Hypothalamus (tissue), 51 donors: ENCODE measurements at places on chromosomes 11 and 22.
A peak's percentile ranks its signal among the peaks of the same experiment; 100 is the strongest.

DNA sequence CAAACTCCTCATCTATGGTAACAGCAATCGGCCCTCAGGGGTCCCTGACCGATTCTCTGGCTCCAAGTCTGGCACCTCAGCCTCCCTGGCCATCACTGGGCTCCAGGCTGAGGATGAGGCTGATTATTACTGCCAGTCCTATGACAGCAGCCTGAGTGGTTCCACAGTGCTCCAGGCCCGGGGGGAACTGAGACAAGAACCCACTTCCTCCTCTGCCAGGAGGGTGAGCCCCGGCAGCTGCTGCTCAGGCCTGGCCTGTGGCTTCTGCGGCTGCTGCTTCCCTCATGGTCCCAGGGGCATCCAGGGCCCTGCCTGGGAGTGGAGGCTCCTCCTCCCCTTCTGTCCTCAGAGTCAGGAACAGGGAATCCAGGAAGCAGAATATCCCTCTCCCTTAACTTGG is 98.4 kb downstream of the ZNF280B start:
- no peak for DNase-seq

DNA sequence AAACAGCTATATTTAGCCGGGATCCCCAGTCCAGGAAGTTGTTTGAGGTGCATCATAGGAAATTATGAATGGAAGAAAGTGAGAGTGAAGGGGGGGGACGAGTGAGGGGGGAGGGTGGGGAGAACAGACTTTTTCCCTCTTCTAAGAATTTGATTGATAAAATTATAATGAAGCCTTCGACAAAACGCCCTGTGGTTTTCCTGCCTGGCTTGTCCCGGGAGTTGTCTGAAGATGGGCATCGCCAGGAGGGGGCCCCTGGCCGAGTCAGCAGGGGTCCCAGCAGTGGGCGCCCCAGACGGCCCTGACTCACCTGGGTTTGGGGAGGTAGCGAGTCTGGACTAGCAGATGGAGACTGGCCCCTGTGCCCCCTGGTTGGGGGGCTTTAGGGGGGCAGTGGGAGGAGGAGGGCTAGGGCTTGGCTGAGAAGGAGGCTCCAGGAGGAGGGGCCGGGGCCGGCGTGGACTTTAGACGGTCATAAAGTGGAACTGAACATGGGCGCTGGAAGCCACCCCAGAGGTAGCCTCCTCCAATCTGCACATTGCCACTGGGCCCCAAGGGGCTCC is 336 bp upstream of the LIF start:
- no peak for DNase-seq

DNA sequence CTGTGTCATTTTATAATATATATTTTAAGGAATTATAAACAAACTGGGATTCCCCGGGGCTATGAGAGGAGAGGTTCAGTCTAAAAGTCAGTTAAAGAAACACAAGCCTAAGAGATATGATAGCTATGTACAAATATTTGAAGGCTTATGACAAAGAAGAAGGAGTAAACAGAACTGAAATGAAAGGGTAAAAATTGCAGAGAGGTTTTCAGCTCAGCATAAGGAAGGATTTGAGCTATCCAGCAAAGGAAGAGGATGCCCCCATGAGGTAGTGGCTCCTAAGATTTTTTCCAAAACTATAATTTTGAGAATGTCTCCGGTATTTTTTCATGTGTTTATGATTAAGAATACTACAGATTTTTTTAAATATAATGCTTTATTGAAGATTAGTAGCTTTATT is 57.9 kb upstream of the ANGPTL5 start:
- DNase-seq = no peak

DNA sequence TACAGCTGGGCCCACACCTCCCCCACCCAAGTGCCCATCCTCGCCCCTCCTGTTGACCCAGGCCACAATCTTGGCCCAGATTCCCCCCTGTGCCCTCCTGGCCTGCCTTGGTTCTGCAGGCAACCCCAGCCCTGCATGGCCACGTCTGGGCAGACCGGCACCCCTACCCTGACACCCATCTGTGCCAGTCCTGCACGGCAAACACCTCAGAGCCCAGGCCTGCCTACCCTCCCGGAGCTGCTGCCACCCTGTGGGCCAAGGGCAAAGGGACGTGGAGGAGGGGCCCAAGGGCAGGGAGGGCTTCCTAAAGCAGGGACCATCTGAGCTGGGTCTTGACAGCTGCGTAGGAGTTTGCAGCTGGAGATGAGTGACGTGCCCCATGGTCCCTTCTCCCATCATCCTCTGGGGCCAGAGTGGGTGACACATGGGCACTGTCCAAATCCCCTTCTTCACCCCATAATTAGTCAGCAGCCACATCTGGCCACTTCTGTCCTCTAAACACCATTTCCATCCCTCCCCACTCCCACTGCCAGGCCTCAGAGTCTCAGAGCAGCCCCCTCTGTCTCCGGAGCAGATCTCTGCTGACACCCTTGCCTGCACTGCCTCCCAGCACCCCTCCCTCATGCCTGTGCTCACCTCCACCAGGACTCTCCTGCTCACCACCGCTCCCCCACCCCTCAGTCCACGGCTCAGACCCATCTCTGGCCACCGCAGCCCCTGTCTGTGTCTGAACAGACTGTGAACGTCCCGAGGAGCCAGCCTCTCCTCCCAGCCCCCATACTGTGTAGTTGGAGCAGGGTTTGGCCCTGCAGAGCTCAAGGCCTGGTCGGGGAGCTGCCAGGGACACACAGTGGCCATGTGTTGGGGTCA is 35.6 kb upstream of the PPARA start:
- DNase-seq = no peak

- no peak for DNase-seq
These were observed 57.8 kb downstream of the BRD1 start for GRCh38 chr22:49769691-49770546.

DNA sequence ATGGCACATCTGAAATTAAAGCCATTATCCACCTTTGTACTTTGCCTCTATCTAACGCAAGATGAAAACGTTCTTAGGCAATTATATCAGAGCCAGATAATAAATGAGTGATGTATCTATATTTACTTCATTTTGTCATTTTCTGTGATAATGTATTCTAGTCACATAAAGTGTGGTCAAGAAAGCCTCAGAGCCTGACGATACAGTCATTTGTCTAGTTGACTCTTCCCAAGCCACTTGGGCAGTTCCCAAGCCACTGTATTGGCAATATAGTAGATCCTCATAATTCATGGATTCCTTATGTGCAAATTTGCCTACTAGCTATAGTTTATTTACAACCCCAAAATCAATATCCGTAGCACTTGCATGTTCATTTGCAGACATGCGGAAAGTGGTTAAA is 7.8 kb downstream of the HOATZ start:
- no peak for DNase-seq

DNA sequence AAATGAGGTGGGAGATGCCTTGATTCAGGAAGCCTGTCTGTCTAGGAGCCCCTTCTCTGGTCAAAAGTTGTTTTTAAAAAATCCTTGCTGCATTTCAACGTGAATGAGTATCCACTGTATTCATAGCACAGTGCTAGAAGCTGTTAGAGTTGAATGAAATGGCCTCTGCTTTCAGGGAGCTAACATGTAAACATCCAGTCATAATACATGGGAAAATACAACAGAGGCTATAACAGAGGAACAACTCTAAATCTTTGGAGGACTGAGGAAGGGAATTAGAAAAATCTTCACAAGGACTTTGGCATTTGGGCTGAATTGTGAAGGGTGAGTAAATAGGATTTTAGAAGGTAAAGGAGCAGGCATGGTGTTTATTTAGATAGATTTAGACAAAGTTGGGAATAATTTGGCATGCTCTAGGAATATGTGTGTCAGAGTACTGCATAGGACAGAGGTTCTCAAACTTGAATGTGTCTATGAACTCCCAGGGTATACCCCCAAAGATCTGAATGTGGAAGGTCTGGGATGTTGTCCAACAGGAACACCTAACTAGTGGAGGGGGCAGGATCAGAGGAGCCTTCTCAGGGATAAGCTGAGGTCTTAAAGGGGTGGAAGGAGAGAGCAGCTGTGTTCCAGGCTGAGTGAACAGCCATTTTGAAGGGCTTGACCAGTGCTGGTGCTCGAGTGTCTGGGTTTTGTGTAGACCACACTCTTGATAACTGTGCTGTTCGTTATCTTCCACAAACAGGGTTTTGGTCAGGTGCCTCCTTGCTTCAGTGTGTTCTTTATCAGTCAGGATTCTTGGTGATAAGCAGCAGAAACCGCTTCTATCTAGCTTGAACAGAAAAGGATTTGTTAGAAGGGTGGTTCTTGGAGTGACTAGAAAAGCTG is 12.7 kb downstream of the SREBF2 start:
- no peak for DNase-seq

DNA sequence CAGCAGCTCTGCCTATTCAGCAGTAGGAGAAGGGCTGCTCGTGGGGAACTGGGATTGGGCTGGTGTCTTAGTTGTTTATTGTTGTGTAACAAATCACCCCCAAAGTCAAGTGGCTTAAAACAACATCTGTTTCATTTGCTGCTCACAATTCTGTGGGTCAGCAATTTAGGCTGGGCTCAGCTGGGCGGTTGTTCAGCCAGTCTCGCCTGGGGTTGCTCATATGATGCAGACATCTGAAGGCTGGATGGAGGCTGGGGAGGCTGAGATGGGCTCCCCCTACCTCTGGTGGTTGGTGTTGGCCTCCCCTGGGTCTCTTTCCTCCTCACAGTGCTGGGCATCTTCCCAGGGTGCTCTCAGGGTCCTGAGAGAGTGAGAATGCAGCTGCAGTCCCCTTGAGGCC is 43.3 kb upstream of the PARVG start:
- DNase-seq = no peak

DNA sequence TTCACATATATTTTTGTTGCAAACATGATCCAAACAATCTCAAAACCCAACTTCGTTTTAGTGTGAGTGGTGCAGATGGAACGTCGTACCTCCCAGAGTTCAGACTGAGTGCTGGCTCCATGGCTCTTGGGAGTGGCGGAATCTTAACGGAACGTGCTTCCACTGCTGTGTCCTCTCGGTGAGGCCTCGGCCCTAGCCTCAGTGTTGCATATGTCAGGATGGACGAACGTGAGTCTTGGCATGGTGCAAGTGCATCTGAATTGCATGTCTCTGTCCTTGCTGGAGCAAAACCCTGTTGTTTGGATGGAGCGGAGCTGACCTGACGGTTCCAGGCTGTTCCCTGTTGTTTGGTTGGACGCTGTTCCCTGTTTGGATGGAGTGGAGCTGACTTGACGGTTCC is 306.8 kb downstream of the TBC1D22A start:
- no peak for DNase-seq

DNA sequence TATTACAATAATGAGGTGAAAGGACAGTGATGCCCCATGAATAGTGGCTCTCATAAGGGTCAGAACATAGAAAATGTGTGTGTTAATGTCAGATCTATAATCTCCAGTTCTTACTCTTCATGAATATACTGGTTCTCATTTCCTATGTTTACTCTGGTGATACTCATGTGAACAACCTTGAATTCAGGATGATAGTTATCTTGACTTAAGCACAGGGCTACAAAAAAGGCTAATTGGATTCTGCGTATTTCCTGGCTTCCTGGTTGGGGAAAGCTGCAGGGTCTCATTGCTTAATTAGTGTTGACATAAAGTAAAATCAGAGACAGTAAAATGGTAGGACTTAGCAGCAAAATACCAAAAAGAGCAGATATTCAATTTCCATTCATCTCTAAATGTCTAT is 1316.8 kb upstream of the RAG2 start:
- no peak for DNase-seq

GRCh38 chr22:50218996-50219727 is 18.4 kb downstream of the SELENOO start:
- no peak for DNase-seq

DNA sequence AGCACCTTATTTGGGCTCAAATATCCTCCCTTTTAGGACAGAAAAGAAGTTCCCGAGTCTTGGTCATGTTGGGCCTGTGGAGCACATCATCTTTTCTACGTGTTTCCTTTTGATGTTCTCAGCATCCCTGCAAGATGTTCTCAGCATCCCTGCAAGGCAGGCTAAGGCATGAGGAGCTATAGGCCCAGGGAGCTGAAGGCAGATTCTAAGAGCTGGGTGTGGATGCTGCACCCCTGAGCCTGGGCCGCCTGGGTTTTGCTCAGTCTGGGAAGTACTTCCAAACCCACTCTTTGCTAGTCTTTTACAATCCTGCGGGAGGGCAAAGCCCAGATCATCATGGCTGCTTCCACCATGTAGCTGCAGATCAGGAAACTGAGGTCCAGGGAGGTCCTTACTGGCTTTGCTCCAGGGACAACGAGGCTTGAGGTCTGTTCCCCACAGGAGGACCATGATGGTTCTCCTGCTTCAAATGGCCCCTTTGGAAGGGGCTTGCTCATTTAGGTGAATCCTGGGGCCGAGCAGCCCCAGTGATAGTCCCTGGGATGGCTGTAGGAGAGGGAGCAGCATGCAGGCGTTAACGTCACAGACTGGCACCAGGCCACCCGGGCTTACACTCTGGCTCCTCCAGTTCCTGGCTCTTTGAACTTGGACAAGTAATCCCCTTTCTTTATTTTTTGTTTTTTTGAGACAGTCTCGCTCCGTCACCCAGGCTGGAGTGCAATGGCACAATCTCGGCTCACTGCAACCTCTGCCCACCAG is 10.6 kb downstream of the LRRC75B start:
- DNase-seq = no peak

GRCh38 chr11:23179609-23180008 is 319.3 kb upstream of the CCDC179 start:
- DNase-seq = no peak

DNA sequence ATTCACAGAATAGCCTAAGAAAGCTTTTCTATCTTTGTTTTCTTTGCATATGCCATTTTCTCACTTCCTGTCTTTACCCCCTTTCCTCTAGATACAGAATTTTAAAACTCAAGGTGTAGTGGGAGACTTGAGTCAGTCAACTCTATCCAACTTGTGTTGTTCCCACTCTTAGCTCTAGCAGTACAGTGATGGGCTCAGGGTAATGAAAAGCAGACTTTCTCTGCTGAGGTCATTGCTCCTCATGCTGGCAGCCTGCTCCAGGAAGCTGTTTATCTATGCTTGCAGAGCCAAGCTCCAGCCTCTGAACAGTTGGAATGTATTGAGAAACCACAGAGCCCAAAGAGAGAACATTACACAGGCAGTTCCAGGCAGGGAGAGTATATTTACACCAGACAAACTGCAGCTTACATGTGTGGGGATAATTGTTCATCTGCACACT is 68.1 kb downstream of the CSTPP1 start:
- DNase-seq = peak; percentile 67

- DNase-seq = no peak
These were observed 478.9 kb upstream of the ARHGAP42 start for GRCh38 chr11:100208207-100208606.

GRCh38 chr11:128462922-128463321 is 124.4 kb downstream of the ETS1 start:
- DNase-seq = no peak

- no peak for DNase-seq
These were observed 120.7 kb downstream of the PLEKHA7 start for GRCh38 chr11:16893456-16894066.

DNA sequence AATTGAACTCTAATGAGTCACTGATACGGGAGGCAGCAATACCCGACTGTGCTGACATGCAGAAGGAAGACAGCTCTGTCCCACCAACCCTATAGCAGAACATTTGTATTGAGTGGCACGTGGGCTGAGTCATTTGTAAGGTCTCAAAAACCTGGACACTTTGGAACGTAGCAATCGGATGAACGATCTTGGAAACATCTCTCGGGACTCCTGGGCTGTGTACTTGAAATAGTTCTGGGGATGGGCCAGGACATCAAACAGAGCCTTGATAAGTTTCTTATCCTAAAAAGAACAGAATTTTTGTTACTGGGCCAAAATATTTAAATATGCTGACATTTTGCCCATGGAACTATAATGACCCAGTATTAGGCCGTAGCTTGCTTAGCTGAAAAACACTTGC is 17.1 kb upstream of the NRIP3 start:
- no peak for DNase-seq

GRCh38 chr22:27062910-27063309 is 405.5 kb downstream of the MIAT start:
- DNase-seq = no peak

- no peak for DNase-seq
These were observed 22.2 kb downstream of the TSPAN4 start for GRCh38 chr11:864898-865297.
